Neural progenitor cell (in vitro differentiated cells): ENCODE measurements at places on chromosomes 6 and 20.
A peak's percentile ranks its signal among the peaks of the same experiment; 100 is the strongest.

- no peak for DNase-seq
These were observed 39.6 kb upstream of the SMIM8 start for GRCh38 chr6:87282743-87283142.

DNA sequence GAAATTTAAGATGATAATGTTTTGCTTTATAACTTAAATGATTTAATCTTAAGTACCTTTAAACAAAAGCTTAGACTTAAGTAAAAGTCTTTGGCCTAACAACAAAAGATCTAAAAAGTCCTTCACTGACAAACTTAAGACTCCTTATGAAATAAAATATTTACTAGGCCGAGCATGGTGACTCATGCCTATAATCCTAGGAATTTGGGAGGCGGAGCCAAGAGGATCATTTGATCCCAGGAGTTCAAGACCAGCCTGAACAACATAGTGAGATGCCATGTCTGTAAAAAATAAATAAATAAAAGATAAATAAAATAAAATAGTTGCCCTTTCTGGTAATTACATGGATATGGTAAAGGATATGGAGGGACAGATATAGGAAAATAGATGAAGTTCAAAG is 12.4 kb downstream of the KATNA1 start:
- DNase-seq, result no peak

DNA sequence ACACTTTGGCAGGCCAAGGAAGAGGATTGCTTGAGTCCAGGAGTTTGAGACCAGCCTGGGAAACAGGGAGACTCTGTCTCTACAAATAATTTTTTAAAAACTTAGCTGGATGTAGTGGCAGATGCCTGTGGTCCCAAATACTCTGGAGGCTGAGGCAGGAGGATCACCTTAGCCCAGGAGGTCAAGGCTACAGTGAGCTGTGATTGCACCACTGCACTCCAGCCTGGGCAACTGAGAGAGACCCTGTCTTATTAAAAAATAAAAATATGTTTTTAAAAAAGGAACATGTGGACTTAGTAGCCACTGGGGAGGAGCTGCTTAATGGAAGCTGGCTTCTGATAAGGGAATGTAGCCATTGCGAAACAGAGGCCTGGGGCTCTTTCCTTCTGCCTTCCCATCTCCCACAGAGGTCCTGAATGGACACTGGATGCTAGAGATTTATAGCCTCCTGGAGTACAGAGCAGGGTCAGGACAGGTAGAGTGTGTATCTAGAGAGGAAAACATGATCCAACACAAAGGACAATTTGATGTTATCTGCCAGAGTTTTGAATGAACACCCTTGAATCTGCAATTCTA is 21.7 kb upstream of the GMNN start:
- no peak for DNase-seq

DNA sequence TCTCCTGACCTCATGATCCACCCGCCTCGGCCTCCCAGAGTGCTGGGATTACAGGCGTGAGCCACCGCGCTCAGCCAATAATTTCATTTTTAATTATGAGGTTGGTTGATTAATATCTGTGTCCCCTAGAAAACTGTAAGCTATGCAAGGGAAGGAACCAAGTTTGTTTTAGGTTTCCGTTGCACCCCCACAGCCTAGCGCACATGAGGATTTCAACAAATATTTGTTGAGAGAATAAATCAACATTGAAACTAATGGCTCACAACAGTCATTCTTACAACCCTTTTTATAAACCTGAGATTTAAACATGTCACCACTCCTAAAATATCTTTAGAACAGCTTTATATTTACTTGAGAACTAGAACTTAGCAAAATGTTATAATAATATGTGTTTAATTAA is 114.0 kb upstream of the CARMIL1 start:
- no peak for DNase-seq

- no peak for DNase-seq
These were observed 318.9 kb upstream of the JAG1 start for GRCh38 chr20:10992731-10993130.

GRCh38 chr6:111942561-111942960 is 69.3 kb upstream of the FYN start:
- DNase-seq, result no peak

- peak; percentile 97 for DNase-seq
These were observed 17.0 kb downstream of the GPX5 start for GRCh38 chr6:28542440-28543296.

- no peak for DNase-seq
These were observed 56.0 kb upstream of the FNDC1 start for GRCh38 chr6:159113223-159113622.

DNA sequence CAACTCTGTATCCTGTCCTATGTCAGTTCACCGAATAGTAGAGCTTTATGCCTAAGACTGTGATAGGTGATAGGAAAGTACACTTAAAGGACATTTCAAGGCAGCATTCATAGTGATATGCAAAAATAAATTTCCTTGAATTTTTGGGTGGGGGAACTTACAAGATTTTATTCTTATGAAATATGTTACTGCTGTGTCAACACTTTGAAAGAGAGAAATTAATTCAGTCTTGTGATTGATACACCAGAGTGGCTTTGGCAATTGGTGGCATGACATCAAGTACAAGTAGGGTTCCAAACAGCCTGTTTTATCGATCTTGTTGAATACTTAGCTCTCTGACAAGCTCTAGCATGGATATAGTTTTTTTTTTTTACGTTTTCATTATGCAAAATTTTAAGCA is 72.3 kb downstream of the QKI start:
- no peak for DNase-seq
